ENCODE measurements at places on chromosomes 16 and 17. TPM values are rescaled to one million over a fixed set of nuclear protein-coding genes. Genes with fewer than 3 reads are reported as not detected.
A peak's percentile ranks its signal among the peaks of the same experiment; 100 is the strongest.

DNA sequence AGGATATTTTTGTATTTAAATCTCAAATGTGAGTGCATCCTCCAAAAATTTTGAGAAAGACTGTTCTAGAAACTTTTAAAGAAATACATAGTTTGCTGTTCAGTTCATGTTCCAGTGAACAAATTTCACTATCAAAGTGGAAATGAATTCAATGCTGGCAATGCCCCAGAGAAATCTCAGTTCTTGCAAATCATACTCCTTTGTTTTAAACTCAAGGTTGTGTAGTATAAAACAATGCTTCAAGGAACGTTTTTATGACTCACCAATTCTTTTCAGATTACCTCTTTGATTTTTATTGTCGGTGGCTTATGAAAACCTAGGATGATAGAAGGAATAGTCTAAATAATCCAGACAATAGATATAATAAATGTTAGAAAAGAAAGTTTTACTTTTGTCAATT, 17.6 kb downstream of the LPCAT2 start:
- no peak for DNase-seq
- no peaks in the 10 kb centered on the region for H3K27me3 ChIP-seq
- H3K4me1 ChIP-seq = no peaks in the 10 kb centered on the region
- no peak overlapping the region for H3K27ac ChIP-seq

GRCh38 chr16:86884390-86884650, 306.0 kb downstream of the FOXL1 start:
- H3K27me3 ChIP-seq = peaks cover 7% of the 10 kb centered on the region
- no peak overlapping the region for H3K4me3 ChIP-seq
- H3K27ac ChIP-seq = no peak overlapping the region
- DNase-seq = no peak

The CIBAR2 gene
- total RNA-seq = not detected

The TNK1 gene
- 1.7 TPM for total RNA-seq

DNA sequence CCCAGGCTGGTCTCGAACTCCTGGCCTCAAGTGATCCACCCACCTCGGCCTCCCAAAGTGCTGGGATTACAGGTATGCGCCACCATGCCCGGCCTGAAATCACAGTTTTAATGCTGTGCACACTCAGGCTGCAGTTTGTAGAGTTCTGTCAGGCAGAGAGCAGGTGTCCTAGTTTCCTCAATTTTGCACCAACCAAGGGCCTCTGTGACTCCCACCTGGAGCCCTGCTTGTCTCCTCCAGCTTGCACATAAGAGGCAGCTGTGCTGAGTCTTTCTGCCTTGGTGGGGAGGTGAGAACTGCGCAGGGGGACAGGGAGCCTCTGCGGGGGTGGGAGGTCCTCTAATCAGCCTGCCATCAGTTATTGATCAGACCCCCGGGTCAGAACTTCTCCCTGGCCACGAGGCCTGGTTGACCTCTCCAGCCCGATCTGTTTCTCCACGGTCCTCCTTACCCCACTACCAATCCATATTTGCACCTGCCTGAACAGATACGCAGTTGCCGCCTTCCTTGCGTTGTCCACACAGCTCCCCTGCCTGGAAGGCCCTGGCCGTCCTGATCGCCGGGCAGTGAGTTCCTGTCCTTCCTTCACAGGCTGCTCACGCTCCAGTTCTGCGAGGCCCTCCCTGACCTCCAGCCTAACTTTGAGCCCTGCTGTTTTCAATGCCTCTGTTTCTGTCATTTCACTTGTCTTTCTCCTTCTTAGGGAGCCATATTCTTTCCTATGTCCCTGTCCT, 48.1 kb upstream of the SIAH1 start:
- H3K36me3 ChIP-seq = no peaks in the 10 kb centered on the region
- peaks cover 30% of the 10 kb centered on the region for H3K4me1 ChIP-seq
- H3K27ac ChIP-seq = peak overlapping the region; percentile 92
- DNase-seq = no peak

DNA sequence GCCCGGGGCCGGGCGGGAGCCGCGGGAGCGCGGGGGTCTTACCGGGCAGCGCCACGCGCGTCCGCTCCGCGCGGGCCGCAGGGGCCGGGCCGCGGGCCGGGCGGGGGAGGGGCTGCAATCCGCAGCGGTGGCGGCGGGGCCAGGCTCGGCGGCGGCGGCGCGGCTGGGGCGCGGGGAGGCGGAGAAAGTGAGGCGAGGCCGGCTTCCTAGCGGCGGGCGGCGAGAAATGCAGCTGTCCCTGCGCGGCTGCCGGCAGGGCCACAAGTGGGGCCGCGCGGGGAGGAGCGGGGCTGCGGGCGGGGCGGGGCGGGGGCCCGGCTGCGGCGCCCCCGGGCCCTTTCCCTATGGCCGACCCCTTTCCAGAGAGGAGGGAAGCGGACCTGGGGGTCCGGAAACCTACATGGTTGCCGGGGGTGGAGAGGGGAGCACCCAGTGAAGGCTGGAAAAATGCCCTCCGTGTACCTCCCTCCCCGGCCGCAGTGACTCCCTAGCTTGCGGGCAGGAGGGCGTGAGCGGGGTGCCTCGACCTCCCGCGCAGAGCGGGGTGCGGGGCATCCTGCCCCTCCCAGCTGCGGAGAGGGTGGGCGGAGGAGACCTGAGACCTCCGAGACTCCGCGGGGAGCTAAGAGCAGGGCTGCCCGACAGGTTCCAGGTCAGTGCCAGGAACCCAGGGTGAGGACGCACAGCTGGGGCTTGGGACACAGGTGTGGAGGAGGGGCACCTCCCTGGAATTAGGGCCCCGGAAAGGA, at the start of gene CUEDC1:
Gene CUEDC1, minus strand, starts transcription at position 230 of the 749 bp plus-strand sequence. CDS start 69,848 bp downstream, outside the sequence.
- peak within 1 kb of the TSS; percentile 68 for H3K27ac ChIP-seq
- H3K36me3 ChIP-seq = no peaks in the 10 kb centered on the region
- peak; percentile 77 for DNase-seq
- H3K4me1 ChIP-seq = peaks cover 26% of the 10 kb centered on the region

GRCh38 chr17:81426393-81427172, 31.3 kb downstream of the BAHCC1 start:
- DNase-seq = no peak
- no peak overlapping the region for H3K27ac ChIP-seq
- H3K4me1 ChIP-seq = no peaks in the 10 kb centered on the region
- H3K27me3 ChIP-seq = peaks cover 2% of the 10 kb centered on the region

DNA sequence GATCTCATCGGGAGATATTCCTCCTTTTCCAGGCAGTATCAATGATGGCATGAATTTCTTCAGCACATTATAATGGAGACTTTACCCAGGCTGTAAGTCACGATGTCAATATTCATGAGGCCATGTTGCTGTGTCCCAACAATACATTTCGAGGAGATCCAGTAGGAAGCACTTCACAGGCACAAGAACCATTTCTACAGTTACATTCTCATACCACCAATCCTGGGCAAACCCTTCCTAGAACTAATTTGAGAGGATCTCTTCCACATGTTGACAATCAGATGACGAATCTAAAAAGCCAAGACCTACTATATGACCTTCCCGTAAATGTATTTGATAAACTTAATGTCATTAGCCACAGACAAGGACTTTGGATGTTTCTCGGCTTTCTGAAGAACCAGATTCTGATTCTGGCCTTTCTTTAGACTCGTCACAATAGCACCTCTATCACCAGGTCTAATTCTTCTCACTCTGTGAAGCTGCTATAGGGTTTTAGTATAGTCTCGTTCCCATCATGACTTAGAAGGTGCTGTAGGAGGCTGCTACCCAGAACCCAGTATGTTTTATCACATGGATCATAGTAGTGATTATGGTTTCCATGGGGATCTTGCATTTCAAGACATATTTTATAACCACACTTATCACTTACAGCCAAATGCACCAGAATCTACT, 40.2 kb downstream of the C16orf87 start:
- peaks cover 9% of the 10 kb centered on the region for H3K36me3 ChIP-seq
- peak overlapping the region; percentile 89 for H3K4me3 ChIP-seq
- peaks cover 2% of the 10 kb centered on the region for H3K27me3 ChIP-seq

DNA sequence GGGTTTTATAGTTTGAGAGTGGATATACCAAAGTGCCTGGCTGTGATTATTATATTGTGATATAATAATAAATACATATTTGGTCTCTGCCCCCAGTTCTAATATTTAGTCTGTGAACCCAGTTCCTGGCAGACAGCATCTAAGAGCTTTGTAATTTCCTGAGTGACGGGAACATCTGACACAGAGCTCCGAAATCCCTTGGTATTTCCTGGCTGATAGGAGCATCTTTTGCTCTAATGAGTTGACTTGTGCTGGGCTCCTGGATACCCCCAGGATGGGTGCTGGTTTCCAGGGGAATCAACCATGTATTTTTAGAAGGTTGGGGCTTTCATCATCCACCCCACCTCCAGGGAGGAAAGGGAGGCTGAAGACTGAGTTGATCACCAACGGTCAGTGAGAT, 187.3 kb downstream of the CDH13 start:
- DNase-seq = no peak
- no peak overlapping the region for H3K4me3 ChIP-seq
- no peaks in the 10 kb centered on the region for H3K36me3 ChIP-seq
- peaks cover 3% of the 10 kb centered on the region for H3K27me3 ChIP-seq
- H3K4me1 ChIP-seq = peaks cover 5% of the 10 kb centered on the region

- peaks cover 9% of the 10 kb centered on the region for H3K27me3 ChIP-seq
- peak; percentile 47 for DNase-seq
- H3K4me1 ChIP-seq = peaks cover 30% of the 10 kb centered on the region
- H3K4me3 ChIP-seq = peak overlapping the region; percentile 90
Measured at GRCh38 chr16:51134269-51134812, 16.7 kb downstream of the SALL1 start.

DNA sequence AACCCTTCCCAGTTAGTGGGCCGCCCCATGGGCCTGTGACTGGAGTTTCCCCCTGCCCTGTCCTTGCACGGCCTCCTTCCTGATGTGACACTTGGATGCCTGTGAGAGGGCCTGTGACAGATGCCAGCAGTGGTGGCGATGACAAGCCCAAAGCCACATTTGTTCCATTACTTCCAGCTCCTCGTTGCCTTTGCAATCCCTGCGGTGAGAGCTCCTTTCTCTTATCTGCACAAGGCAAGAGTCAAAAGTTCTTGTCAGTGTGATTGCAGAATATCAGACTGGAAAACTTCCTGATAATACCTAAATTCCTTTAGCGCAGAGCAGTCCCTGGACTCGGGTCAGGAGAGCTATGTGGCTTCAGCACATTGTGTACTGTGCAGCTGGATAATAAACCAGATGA, 54.4 kb upstream of the ARHGAP44 start:
- H3K36me3 ChIP-seq = no peaks in the 10 kb centered on the region
- H3K4me3 ChIP-seq = no peak overlapping the region
- H3K27ac ChIP-seq = no peak overlapping the region
- H3K27me3 ChIP-seq = no peaks in the 10 kb centered on the region

- no peak overlapping the region for H3K27ac ChIP-seq
- peak overlapping the region; percentile 16 for H3K4me3 ChIP-seq
- H3K27me3 ChIP-seq = peaks cover 65% of the 10 kb centered on the region
- H3K36me3 ChIP-seq = no peaks in the 10 kb centered on the region
Measured at GRCh38 chr17:48584223-48584741, 5.8 kb downstream of the HOXB3 start.

The KRT15 gene
- total RNA-seq = not detected

GRCh38 chr16:546909-547770, 13.1 kb upstream of the PRR35 start:
- H3K27me3 ChIP-seq = peaks cover 7% of the 10 kb centered on the region
- no peaks in the 10 kb centered on the region for H3K4me1 ChIP-seq
- no peak overlapping the region for H3K27ac ChIP-seq
- no peaks in the 10 kb centered on the region for H3K36me3 ChIP-seq
- peak; percentile 61 for DNase-seq
- no peak overlapping the region for H3K4me3 ChIP-seq

The NME2 gene
- 476 TPM for total RNA-seq

DNA sequence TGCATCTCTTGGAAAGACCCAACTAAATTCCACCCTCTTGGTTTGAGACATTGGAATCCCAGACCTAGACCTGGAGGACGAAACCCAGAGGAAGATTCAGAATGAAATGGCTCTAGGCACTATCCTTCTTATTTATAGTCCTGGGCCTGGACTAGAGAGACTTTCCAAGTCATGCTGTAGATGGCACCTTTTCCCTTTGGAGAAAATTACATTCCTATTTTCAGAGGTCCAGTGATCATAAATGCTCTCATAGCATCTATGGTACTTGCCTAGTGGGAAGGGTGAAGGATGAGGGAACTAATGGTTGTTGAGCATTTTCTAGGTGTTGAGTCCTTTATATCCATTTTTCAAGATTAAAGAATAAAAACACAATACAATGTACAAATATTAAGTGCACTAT, 37.1 kb downstream of the SPACA3 start:
- peaks cover 2% of the 10 kb centered on the region for H3K27me3 ChIP-seq
- H3K4me1 ChIP-seq = no peaks in the 10 kb centered on the region
- DNase-seq = no peak
- H3K36me3 ChIP-seq = no peaks in the 10 kb centered on the region
- H3K4me3 ChIP-seq = no peak overlapping the region

GRCh38 chr17:66946251-66946650, 18.3 kb upstream of the CACNG4 start:
- no peak overlapping the region for H3K27ac ChIP-seq
- no peaks in the 10 kb centered on the region for H3K36me3 ChIP-seq
- no peak overlapping the region for H3K4me3 ChIP-seq

DNA sequence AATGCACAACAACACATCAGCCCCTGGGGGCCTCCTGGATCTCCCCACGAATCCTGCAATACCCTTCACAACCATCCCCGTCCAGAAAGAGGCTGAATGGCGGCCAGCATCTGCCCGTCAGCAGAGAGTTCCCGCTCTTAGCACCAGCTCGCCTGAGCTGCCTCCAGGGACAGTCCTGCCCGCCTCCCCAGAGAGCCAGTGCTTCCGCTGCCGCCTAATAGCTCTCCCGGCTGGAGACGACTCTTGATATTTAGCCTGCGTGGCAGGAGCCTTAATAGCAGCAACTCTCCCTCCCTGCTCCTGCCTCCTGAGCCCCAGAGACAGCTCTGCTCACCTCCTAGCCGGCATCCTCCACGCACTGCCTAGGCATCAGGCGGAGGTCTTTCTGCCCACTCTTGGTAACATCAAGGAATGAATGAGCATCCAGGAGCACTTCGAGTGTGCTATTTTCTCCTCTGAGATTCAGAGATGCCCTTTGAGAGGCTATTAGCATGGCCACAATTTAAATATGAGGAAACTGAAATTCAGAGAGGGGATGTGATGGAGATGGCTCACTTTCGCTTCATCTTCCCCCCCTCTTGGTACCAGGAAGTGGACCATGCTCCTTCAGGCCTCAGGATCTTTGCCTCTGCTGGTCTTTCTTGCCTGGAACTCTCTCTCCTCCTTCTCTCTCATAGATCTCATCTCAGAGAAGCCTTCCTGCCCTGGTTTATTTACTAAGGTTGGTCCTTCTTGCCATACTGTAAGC, 67.9 kb downstream of the RAI1 start:
- peaks cover 46% of the 10 kb centered on the region for H3K4me1 ChIP-seq
- H3K4me3 ChIP-seq = no peak overlapping the region
- no peak for DNase-seq
- H3K36me3 ChIP-seq = peaks cover 6% of the 10 kb centered on the region
- peaks cover 15% of the 10 kb centered on the region for H3K27me3 ChIP-seq

The CDT1 gene
- total RNA-seq = 16.2 TPM

The TBC1D3I gene
- 0.23 TPM for total RNA-seq

The ANKFN1 gene
- not detected for total RNA-seq

The TNRC6A gene
- 60.5 TPM for total RNA-seq
